HuH-7.5 (cell line): ENCODE measurements at places on chromosomes 1 and 21.
A peak's percentile ranks its signal among the peaks of the same experiment; 100 is the strongest.

DNA sequence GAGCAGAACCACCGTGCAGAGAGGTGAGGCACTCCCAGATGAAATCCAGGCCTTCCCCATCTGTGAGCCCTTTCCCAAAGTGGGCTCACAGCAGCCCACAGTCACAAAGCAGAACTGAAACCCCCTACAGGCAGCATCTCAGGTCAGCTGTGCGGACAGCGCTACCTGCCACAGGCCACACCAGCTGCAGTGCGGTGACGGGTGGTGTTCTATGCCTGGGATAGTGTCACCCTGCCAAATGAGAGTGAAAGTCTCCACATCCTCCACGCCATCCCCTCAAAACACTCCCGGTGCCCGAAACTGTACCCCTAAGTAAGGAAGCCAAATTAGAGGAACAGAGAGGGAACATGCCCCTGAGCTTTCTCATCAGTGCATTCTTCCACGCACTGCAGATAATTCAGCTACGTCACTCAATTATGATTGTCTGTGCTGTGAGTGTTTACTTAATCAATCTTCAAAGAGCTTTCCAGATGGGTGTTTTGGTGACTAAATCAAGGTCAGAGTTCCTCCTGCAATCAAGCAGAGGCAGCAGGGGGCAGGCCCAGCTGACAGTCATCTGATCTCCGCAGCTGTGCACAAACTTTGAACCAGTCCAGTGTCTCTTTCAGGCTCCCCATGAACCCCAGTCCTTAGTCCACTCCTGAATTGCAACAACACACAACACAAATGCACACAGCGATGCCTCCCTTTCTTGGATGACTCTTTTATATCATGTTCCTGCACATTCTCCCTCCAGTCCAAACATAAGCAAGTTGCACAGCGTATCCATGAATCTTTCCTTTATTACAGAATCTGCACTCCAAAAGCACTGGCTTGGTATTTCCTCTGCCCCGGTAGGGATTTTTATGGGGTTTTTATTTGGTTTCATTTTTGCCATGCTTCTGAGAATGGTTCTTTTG, 150.0 kb downstream of the TOMM20 start:
- DNase-seq = no peak

GRCh38 chr21:32393677-32394001, 827 bp upstream of the URB1 start:
- DNase-seq = no peak

DNA sequence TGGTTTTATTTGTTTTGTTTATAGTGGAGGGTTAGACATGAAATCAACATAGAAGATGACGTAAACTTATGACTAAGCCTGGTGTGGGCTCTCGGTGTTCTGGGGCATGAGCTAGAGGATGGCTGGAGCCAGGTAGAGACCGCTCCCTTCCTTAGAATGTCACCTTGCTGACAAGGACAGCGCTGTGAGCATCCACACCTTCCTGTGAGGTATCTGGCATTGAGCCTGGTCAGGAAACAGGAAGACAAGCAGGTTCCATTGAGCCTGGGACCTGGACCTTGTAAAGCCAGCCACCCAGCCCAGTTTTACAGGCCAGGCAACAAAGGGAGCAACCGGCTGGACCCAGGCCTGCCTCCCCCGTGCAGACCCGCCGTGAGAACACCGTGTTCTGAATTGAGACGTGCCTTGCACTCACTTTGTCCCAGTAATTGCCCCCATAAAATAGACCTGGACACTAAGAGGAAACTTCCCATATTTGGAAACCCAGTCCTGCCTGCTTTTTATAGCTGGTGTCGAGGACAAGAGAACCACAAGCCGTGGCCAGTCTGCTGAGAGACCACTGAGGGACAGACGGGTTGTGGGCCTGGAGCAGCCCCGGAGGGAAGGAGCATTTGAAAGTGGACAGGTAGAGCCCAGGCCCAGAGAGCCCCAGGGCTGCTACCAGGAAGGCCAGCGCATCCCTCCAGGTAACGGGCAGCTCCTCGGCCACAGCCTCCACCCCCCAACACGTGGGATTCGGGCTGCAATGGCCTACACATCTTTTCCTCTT, 78.0 kb downstream of the PDE9A start:
- DNase-seq = no peak

DNA sequence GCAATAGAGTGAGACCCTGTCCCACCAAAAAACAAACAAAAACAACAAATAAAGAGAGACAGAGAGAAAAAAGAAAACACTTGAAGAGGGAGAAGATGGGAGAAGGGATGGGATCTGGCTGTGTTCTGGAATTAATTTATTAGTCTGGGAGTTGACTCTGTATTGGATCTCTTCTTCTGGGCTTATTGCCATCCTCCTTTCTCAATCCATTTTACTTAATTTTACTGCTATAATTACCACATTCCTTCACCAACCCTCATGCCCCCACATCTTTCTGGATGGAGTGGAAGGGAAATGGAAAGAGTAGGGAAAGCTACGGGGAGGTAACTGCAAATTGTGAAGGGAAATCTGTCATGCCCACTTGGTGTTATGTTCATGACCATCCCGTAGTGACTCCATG, 42.9 kb downstream of the FMN2 start:
- DNase-seq = no peak

DNA sequence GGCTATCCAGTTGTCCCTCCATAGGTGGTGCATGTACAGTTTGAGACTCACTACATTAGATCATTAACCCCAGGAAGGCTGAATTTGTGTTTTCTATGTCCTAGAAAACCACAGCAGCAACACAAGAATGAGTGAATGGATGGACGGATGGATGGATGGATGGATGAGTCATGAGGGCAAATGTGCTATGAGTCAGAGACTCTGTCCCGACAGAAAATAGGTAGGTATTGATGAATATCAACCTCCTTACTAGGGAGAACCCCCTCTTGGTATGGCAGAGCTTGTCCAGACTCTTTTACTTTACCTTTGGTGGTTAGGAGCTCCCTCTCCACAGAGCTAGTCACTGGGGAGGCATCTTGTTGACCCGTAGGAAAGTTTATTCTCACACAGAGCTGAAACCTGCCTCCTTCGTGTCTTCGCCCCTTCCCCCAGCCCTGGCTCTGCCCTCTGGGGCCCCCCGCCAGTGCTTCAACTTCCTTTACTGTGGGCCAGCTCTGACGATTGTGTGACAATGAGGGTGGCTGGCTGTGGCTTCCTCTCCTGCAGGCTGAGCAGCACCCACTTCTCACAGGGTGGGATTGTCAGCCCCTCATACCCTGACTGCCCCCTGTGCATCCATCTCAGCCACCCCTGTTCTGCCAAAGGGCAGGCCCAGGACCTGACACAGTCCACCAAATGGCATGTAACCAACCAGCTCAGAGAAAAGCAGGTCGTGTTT, 145.2 kb downstream of the FOXD2 start:
- DNase-seq = no peak

DNA sequence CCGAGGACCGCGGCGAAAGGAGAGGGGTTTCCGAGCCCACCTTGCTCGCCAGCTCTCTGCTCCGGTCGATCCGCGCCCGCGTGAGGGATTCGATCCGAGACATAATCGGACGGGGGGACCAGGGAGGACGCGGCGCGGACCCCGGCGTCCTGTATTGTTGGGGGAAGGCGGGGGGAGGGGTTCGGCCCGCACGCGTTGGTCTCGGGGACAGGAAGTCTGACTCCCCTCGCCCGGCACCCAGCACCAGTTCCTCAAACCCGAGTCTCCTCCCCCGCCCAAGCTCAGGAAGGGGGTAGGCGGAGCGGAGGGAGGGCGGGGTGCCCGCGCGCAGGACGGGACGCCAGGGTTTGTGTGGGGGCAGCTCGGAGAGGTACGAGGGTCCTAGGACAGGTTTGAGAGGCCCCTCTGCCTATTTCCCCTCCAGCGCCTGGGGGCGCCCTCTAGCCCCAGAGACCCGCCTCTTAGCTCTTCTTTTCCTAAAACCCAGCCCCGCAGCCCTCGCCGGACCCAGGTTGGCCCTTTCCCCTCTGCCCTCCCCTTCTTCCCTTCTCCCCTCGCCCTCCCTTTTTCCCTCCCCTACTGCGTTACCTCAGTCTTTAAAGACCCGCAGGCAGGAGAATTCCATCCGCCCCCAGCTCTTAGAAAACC, at the start of gene ARHGEF2:
TSS of gene ARHGEF2 (minus strand) at position 223 of the 648 bp plus-strand sequence. CDS start at position 103, 120 bp downstream.
- peak; percentile 83 for DNase-seq

- DNase-seq = no peak
Measured at GRCh38 chr21:36744560-36745231, 45.8 kb downstream of the SIM2 start.

DNA sequence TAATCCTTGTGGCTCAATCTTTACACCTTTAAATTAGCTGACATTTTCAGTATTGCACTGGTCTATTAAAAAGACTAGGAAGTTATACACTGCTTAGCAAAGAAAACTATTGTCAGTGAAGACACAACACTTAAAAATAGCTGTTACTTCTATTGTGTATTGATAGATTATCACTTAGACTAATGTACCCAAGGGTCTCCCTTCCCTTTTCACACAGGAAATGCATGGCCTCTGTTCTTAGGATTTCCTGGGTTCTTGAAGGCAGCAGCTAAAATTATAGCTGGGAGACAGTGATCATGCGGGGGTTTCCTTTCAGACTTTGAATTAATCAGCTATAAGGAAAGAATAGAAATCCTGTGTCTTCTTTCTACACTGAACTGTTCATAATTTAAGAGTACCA, 12.8 kb downstream of the DIP2A start:
- DNase-seq = no peak

- no peak for DNase-seq
Measured at GRCh38 chr1:117740496-117740895, 134.6 kb downstream of the TENT5C start.

- DNase-seq = no peak
Measured at GRCh38 chr1:33111965-33112364, 31.0 kb downstream of the AZIN2 start.

GRCh38 chr1:244214009-244214967, 163.2 kb downstream of the ZBTB18 start:
- no peak for DNase-seq

GRCh38 chr1:116075990-116076389, 35.2 kb upstream of the MAB21L3 start:
- no peak for DNase-seq

DNA sequence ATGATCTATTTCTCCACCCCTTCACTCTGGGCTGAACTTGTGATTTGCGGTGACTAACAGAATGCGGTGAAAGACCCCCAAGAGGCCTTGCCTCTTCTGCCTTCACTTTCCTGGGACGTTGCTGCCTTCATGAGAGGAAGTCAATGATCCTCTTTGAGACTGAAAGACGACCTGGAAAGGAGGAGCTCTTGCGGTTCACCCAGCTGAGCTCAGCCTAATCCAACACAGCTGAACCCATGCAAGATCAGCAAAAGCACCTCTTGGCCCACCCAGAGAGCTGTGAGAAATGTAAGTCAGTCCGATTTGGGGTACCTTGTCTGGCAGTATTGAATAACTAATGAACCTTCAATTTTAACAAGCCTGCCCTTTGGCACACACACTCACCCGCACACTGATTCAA, 767.4 kb upstream of the TPTE start:
- DNase-seq = no peak

- peak; percentile 28 for DNase-seq
Measured at GRCh38 chr21:40054403-40054802, 187.2 kb downstream of the PCP4 start.

DNA sequence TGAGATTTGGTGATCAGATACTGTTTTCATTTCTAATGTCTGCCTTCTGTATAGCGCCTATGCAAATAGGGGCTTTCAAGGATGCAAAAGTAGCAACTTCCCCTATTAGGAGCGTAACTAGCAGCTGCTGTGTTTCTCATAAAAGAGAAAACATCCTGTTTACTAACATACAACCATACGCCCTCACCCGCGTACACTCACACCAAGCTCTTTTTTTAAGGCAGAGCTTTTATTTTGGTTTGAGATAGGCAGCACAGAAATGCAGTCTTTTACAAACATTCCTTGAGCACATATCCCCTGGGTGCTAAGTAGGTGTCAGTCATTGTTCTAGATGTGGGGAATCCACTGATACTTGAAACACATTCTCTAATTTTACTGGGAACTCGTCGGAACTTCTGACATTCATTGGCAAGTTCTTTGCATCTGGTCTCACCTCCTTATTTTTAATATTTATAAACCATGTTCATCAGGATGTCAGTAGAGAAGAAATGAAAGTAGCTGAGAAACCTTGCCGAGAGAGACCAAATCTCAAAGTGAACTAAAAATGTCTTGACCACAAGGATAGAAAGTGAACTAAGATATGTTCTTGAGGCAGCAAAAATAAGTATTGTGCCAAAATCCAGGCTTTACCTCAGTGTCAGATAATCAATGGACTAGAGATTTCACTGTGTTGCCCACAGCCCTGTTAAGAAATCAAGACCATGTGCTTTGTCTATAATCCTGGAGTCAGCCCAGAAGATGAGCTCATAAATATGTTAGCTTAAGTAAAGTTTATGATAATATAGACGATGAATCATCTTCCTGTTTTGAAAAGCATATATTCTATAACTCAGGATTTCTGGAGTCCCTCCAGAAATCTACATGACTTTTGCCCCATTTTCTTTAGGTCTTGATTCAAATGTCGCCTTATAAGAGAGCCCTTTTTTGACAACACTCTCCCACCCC, 350.9 kb downstream of the ST6GALNAC3 start:
- no peak for DNase-seq

DNA sequence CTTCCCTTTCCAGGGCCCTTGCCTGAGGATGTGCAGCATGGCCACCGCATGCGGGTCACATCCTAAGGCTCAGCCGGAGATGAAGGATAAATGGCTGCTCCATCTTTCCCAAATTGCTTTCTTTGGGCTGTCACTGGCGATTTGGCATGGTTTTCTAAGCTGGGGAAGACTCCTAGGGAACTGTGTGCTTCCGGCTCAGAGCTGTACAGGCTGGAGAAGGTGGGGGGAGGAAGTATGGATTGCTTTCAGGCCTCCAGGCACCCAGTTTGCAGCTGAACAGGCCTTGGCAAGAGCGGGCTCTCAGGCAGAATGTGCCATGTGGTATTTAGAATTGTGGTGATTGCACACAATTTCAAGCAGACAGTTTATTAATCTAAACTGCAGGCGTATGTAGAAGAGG, 48.9 kb downstream of the TMEM53 start:
- DNase-seq = no peak

DNA sequence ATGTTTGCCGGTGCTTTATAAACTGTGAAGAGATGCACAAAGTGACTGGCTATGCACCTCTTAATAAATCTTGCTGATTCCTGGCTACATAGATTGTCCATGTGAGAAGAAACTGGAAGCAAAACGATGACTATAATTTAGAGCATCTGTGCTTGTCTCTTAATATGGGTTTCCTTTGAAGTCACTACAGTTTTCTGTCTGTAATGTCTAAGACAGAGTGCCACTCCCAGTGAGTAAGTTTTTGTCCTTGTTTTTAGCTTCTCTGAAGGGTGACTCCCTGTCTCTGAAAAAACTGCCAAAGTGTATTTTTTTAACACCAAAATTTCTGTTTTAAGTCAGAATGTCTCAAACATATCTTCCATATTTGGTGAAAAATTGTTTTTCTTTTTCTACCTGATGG, 175.1 kb downstream of the FASLG start:
- no peak for DNase-seq

- DNase-seq = no peak
Measured at GRCh38 chr1:230596306-230596705, 46.0 kb upstream of the COG2 start.

- DNase-seq = no peak
Measured at GRCh38 chr1:61904354-61904753, 162.1 kb downstream of the PATJ start.
